ENCODE measurements at places on chromosomes 16 and 17.
A peak's percentile ranks its signal among the peaks of the same experiment; 100 is the strongest.

- DNase-seq = no peak
Measured at GRCh38 chr16:75861311-75862097, 135.2 kb upstream of the CPHXL start.

DNA sequence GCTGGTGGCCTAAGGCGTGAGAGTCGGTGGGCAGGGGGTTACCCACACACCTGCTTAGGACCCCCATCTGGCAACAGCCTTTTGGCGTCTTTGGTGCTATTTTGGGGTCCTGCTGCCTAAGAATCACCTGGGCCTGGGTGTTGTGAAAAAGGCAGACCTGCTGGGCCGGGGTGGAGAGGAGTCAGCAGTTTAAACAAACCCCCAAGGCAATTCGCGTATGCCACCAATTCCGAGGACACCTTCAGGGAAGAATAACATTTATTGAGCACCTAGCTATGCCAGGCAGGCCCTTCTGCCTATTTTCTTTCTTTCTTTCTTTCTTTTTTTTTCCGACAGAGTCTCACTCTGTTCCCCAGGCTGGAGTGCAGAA is 53.9 kb upstream of the TOB1 start:
- no peak for DNase-seq

GRCh38 chr16:17382514-17382913 is 88.2 kb downstream of the XYLT1 start:
- no peak for DNase-seq

DNA sequence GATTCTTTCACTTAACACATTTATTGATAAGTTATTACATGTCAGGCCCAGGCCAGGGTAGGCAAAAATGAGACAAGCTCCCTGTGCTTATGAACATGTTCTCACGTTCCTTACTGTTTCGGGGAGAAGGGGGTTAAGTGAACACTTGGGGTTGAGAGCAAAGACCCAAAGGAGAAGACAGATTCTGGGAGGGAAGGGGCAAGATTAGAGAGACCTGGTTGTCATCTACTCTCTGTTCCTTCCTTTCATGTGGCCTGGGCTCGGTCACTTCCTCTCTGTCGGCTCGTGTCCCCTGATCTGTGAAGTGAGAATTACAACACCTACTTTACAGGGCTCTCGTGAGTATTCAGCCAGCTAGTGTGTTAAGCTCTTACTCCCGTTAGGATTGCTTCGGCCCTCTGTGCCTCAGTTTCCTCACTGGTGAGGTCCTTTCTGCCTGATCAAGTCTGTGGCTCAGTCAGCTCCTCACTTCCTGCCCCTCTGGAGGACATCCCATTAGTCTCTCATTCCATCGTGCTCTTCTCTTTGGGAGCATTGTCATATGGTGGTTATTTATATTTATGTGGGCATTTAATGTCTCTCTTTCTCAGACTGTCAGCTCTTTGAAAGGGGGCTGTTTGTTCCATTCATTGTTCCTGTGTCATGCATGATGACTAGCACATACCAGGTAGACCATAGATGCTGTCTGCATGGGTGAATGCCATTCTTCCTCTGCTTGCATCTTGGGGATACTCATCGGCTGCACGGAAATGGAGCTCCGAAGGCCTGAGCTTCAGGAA is 38.9 kb downstream of the PLCG2 start:
- DNase-seq = no peak

DNA sequence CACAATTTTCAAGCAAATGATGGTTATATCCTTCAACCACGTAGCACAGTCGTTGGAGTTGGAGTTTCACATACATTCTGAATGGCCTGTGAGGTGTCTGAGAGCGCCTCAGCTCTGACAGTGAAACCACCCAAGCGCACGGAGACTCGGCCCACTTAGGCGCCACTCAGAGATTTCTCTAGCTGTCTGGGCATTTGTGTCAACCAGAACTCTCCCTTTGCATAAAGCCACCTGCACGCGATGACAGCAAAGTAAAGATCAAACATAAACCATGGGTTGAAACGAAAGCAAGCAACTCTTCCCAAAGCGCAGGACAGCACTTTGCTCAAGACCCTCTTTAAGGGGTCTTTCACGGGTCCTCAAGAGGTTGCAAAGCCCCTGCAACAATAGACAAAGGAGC is 533 bp downstream of the SLC6A4 start:
- peak; percentile 47 for DNase-seq

DNA sequence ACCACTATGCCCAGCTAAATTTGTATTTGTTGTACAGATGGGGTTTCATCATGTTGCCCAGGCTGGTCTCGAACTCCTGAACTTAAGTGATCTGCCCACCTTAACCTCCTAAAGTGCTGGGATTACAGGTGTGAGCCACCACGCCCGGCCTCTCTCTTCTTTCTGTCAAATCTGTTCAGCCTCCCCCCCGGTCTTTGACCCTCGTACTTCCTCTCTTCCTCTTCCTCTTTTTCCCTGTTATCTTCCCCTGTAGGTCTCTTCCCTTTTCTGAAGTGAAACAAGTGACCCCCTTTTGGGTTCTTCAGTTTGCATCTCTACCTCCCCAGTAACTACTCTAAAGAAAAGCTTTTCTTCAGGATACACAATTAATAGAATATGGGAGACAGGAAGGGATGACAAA is 31.7 kb upstream of the DHX40 start:
- no peak for DNase-seq

GRCh38 chr16:68297908-68298307 is 12.8 kb downstream of the SLC7A6OS start:
- DNase-seq = no peak

DNA sequence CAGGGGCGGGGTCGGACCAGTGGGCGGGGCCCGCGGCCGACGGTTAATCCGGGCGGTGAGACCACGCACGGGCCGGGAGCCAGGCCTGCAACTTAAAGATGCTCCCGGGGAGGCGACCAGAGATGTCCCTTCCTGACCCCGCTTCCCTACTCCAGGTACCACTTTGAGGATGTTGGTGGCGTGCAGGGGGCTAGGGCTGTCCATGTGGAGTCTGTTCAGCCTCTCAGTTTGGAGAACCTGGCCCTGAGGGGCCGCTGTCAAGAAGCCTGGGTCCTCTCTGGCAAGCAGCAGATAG is 580 bp downstream of the RANGRF start:
- DNase-seq = no peak

GRCh38 chr17:34154961-34155730 is 99.9 kb upstream of the CCL2 start:
- DNase-seq = no peak

DNA sequence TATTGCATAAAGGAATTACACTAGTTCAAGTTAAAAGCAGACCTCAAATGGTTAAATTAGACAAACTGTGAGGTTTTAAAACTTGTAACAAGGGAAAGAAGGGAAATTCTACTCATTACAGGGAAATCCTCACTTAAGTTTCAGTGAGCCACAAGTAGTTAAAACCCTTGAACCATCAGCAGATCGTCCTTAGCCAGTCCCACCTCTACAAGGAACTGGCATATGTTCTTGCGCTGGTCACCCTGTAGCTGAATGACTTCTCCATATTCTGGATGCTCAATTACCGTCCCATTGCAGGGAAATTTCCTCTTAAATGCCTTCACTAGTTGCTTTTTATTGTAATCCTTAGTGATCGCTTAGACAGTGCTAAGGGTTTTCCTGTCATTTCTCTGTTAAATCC is 5.5 kb downstream of the PRSS21 start:
- no peak for DNase-seq

- no peak for DNase-seq
Measured at GRCh38 chr17:28041844-28042656, 427 bp upstream of the NLK start.

- DNase-seq = no peak
Measured at GRCh38 chr16:80330803-80331202, 210.0 kb upstream of the DYNLRB2 start.

GRCh38 chr17:7612294-7612640 is 2.4 kb downstream of the FXR2 start:
- DNase-seq = no peak

DNA sequence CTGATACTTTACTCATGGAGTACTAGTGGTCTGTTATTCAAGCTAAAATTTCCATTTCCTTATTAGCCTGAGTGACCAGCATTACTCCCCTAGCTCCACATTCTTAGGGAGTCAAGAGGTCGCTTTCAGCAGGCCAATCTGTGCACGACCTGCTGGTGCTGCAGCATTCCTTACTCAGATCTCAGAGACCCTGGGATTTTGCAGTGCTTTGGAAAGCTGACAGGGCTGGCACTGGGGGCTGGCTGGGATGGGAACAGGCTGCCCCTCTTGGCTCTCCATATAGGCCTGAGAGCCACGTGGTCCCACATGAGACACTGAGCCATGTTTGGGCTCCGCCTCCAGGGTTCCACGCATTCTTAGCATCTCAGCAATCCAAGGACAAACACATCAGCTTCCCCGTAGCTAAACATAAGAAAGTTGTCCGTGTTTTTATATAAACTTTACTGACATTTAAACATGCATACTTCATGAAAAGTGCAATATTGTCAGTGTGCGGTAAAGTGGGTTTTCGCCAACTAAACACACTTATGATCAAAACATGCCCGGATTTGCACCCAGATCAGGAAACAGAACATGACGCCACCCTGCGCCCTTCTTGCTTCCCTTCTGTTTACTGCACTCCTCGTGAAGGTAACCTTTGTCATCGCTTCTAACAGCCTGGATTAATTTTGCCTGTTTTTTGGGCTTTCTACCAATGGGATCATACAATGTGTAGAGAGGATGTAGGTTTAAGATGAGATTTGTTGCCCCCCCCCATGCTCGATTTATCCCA is 254.5 kb upstream of the CACNG5 start:
- peak; percentile 86 for DNase-seq

DNA sequence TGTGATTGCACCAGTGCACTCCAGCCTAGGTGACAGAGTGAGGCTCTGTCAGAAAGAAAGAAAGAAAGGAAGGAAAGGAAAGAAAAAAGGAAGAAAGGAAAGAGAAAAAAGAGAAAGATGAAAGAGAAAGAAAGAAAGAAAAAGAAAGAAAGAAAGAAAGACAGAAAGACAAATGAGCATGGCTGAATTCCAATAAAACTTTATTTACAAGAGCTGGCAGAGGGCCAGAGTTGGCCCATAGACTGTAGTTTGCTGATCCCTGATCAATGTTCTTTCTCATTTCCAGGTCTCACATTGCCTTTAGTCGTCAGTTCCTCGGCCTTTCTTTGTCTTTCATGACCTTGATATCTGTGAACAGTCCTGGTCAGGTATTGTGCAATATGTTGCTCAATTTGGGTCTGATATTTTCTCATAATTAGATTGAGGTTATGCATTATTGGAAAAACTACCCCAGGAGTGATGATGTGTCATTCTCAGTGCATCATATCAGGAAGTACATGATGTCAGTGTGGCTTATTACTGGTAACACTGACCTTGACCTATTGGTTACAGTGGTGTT is 68.5 kb upstream of the MED9 start:
- no peak for DNase-seq

GRCh38 chr16:24815021-24815420 is 30.7 kb upstream of the SLC5A11 start:
- DNase-seq = no peak

GRCh38 chr16:17227278-17227677 is 243.5 kb downstream of the XYLT1 start:
- peak; percentile 83 for DNase-seq
